Iris pigment epithelial cell (primary cell): ENCODE measurements at places on chromosomes 1 and 21.

- no peak for DNase-seq
Measured at GRCh38 chr1:177282976-177283375, 112.2 kb downstream of the BRINP2 start.

- DNase-seq, result peak; percentile 52
Measured at GRCh38 chr1:21082073-21082472, 94.6 kb downstream of the EIF4G3 start.

- DNase-seq, result peak; percentile 68
Measured at GRCh38 chr1:56578138-56578962, 1.0 kb downstream of the PLPP3 start.

DNA sequence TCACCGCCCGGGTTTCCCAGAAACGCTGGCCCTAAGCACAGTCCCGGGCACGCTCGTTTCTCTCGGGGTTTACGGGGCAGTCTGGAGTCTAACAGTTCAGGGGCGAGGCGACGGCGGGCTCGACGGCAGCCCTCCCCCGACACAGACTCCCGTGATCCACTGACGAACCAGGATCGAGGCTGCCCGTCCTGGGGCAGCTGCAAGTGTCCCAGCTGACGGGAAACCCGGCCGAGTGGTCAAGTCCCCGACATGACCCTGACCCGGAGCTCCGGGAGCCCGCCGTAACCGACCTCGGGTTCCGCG is 494 bp downstream of the UBE2J2 start:
- no peak for DNase-seq

DNA sequence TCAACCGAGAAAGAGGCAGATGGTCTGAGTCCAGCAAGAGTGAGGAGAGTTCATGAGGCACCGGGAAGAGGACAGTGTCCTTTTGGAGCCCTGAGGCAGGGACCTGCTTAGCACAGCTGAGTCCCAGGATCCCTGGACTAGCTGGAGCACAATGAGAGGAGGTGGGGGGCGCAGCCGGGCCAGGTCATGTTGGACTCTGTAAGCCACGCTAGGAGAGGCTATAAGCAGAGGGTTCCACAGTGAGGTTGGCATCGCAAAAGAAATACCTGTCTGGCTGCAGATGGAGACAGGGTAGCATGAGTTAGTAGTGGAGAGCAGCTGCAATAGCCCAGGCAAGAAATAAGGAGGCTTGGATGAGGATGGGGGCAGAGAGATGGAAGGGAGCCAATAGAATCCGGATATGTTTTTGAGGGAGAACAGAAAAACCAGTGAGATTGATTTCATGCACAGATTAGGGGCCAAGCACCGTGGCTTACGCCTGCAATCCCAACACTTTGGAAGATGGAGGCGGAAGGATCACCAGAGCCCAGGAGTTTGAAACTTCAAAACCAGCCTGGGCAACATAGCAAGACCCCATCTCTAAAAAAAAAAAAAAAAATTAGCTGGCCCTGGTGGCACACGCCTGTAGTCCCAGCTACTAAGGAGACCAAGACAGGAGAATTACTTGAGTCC is 98.2 kb downstream of the DHRS3 start:
- DNase-seq, result no peak

GRCh38 chr1:16018308-16018707 is 465 bp upstream of the HSPB7 start:
- no peak for DNase-seq

DNA sequence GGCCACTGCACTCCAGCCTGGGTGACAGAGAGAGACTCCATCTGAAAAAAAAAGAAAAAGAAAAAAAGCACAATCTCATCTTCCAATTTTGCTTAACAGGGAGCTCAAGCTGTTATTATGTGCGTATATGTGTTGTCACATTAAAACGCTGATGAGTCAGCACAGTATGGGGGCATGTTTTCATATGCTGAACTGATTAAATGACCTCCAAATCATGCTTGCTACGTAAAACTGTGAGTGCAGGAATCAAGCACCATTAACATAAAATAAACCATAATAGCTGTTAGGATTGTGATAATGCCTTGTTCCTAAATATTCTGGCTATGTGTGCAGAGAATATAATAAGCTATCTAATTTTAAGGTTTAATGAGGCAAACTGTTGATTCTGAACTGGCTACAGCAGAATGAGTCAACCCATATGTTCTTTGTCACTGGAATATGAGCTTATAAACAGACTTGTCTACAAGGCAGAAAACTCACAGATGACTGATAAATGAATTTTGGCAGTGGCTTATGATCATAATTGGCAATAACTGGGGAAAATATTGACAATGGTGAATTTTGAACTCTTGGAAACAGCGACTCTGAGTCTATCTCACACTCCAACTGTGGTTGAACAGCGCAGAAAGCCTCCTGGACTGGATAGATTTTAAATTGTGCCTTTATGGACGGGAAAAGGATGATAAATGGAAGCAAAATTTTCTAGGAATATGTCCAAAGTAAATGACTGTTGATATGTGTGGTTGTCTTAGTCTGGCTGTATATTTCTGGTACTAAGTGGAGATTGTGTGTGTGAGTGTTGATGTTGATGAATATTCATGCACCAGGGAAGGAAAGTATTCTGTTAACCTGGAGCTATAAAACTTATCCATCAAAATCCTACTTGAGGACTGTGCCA is 75.5 kb downstream of the VCAM1 start:
- peak; percentile 75 for DNase-seq

DNA sequence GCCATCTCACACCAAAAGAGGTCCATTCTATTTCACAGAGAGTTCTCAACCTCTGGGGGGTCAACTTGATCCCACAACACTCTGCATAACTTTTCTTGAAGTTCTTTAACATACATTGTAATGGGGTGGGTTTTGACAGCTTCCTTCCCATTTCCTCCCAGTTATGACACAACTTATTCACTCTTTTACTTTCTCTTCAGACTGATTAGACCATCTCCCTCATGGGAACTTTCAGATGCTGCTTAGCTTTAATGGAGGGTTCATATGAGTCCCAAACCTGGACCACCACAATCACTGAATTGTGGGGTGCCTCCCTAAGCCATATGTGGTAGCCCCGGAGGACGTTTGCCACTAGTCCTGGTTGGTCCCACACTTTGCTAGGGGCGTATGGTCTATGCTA is 28.3 kb upstream of the KCNJ15 start:
- no peak for DNase-seq

DNA sequence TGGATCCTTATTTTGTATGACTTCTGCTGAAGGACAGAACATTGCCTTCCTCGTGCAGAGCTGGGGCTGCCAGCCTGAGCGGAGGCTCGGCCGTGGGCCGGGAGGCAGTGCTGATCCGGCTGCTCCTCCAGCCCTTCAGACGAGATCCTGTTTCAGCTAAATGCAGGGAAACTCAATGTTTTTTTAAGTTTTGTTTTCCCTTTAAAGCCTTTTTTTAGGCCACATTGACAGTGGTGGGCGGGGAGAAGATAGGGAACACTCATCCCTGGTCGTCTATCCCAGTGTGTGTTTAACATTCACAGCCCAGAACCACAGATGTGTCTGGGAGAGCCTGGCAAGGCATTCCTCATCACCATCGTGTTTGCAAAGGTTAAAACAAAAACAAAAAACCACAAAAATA is 27.5 kb upstream of the KDM4A start:
- DNase-seq, result no peak

DNA sequence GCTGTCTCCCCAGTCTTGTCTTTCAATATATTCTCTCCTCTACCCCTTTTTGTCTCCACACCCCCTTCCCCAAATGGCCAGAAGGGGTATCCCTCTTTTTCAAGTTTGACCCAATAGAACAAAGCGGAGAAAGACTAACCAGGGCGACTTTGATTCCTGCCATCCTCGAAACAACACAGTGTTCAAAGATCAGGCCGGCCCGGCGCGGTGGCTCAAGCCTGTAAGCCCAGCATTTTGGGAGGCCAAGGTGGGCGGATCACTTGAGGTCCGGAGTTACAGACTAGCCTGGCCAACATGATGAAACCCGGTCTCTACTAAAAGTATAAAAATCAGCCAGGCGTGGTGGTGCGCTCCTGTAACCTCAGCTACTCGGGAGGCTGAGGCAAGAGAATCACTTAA is 77.0 kb upstream of the IFNAR2 start:
- no peak for DNase-seq

DNA sequence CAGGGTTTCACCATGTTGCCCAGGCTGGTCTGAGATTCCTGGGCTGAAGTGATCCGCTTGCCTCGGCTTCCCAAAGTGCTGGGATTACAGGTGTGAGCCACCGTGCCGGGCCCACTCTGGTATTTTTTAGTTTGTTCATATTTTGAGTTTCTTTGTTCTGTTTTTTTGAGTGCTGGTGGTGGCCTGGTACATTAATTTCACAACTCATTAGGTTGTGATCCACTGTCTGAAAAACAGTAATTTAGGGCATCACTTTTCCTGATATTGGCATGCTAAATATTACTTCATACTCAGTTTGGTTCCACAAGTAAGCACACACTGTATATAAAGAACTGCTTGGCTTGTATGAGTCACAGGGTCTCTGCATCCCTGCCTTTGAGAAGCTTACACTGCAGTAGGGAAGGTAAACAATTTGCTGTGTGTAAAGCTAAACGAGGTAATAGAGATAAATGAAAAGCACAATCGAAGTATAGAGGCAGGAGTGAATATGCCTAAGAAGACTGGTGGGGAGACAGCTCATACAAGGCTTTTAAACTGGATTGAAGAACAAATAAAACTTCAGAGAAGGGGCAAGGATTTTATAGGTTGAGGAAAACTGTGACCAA is 7.7 kb downstream of the SNX27 start:
- peak; percentile 90 for DNase-seq

DNA sequence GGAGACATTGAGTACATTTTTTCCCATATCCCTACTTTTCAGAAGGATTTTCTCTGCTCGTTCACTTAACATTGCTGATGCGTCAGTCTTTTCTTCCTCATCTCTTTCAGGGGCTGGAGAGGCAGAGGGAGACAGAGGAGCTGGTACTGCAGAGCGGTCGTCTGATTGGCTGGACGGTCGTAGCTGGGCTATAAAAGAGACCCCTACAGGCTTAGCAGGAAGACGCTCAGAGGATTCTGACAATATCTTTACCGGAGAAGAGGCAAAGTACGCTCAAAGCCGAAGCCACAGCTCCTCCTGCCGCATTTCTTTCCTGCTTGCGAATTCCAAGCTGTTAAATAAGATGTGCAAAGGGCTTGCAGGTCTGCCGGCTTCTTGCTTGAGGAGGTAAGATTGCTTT is at the start of gene RGS4:
Gene RGS4, plus strand, starts transcription at position 220 of the 400 bp plus-strand sequence. Its CDS starts 124 bp downstream, at position 344.
- peak; percentile 98 for DNase-seq

DNA sequence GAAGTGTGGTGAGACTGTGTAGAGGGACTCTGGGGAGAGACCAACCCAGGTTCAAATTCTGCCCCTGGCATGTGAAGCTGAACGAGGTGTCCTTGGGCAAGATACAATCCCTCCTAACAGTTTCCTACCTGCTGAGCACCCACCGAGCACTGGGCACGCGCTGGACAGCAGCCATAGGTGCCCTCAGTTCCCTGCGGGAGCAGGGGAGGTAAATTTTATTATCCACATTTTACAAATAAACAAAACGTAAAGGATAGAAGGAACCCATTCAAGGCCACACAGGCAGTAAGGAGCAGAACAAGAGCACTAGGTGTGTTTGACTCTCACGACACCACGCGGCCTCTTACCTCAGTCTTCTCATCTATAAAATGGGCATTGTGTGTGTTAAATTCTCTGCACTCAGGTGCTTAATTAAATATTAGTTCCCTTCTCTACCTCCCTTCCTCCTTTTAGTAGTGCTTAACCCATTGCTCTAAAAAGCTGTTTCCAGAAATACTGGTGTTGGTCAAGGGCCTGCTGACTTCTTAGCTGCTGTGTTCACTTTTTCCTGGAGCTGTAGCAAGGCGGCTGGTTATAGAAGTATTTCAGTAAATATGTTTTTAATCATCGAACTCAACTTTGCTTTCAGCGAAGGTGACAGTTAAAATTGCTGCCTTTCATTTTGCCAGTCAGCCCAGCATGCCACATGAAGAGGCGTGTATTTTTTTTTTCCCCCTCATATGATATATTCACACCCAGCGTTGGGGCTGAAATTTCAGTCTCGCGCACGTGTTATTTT is 41.6 kb downstream of the PGBD5 start:
- no peak for DNase-seq

DNA sequence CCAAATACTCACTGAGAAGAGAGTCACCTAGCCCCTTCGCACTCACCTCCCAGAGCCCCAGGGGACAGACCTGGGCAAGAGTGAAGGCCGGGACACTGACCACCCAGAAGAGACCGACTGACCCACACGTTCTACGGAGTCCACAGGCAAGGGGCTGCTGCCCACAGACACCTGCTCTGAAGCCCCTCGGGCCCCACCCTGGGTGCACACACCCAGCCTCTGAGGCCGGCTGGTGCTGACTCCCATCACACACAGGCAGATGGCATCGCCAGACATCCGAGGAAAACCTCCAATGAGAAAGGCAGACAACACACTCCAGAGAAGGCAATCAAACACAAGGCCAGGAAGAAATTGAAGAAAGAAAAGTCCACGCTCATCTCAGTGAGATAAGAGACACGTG is 22.1 kb downstream of the WDR4 start:
- no peak for DNase-seq
